ENCODE measurements at places on chromosomes 7 and 10.

- H3K4me3 ChIP-seq, result no peak overlapping the region
- DNase-seq, result no peak
- no peaks in the 10 kb centered on the region for H3K36me3 ChIP-seq
- H3K4me1 ChIP-seq, result peaks cover 59% of the 10 kb centered on the region
- H3K27me3 ChIP-seq, result no peaks in the 10 kb centered on the region
Observed at GRCh38 chr10:19947656-19948055, 131.4 kb downstream of the PLXDC2 start.

- peaks cover 12% of the 10 kb centered on the region for H3K36me3 ChIP-seq
- H3K27me3 ChIP-seq, result no peaks in the 10 kb centered on the region
- H3K27ac ChIP-seq, result peak overlapping the region; percentile 95
- peak overlapping the region; percentile 50 for H3K4me3 ChIP-seq
- peaks cover 67% of the 10 kb centered on the region for H3K4me1 ChIP-seq
- DNase-seq, result no peak
Observed at GRCh38 chr10:44981172-44982113, 2.8 kb upstream of the DEPP1 start.

GRCh38 chr10:120588311-120588710, 131.3 kb downstream of the PLPP4 start:
- no peaks in the 10 kb centered on the region for H3K27me3 ChIP-seq
- H3K36me3 ChIP-seq, result no peaks in the 10 kb centered on the region
- no peaks in the 10 kb centered on the region for H3K4me1 ChIP-seq

GRCh38 chr7:131365838-131366237, 38.2 kb downstream of the MKLN1 start:
- no peaks in the 10 kb centered on the region for H3K27me3 ChIP-seq
- no peak overlapping the region for H3K27ac ChIP-seq
- H3K4me3 ChIP-seq, result no peak overlapping the region
- H3K36me3 ChIP-seq, result no peaks in the 10 kb centered on the region

GRCh38 chr10:88592381-88592780, 5.8 kb downstream of the LIPJ start:
- H3K27ac ChIP-seq, result no peak overlapping the region
- H3K36me3 ChIP-seq, result no peaks in the 10 kb centered on the region
- DNase-seq, result no peak
- no peaks in the 10 kb centered on the region for H3K27me3 ChIP-seq

DNA sequence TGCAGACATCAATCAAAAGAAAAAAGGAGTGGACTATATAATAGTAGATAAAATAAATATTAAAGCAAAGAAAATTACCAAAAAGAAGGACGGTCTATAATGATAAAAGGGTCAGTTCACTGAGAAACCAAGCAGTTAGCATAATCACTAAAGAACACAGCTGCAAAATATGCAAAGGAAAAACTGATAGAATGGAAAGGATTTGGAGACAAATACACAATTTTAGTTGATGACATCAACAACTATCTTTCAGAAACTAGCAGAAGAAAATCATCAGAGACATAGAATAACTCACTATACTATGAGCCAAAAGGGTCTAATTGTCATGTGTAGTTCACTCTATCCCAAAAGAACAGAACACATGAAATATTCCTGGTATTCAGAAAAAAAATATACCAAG, 316.4 kb upstream of the IGFBP3 start:
- no peak for DNase-seq
- no peaks in the 10 kb centered on the region for H3K36me3 ChIP-seq
- no peaks in the 10 kb centered on the region for H3K27me3 ChIP-seq
- H3K4me3 ChIP-seq, result no peak overlapping the region
- H3K27ac ChIP-seq, result no peak overlapping the region

GRCh38 chr10:72407471-72407870, 52.8 kb upstream of the DNAJB12 start:
- no peaks in the 10 kb centered on the region for H3K36me3 ChIP-seq
- H3K27me3 ChIP-seq, result no peaks in the 10 kb centered on the region
- no peaks in the 10 kb centered on the region for H3K4me1 ChIP-seq
- no peak overlapping the region for H3K4me3 ChIP-seq
- H3K27ac ChIP-seq, result no peak overlapping the region
- no peak for DNase-seq

DNA sequence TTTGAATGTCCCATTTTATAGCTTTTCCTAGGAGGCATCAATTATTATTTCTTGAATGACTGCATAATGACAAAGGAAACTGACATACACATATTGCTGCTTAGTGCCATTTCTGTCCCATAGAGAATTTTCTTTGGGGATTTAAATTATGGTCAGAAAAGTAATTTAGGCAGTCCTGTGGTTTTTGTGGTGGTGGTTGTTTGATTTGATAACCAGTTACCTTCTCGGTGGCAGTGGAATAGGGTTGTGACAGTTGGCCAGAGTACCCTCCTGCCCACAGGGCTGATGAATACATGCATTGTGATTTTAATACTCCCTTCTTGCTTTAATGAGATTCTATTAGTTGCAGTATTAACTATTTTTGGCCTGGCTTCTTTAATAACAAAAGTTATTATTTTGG, 6.6 kb upstream of the SGCE start:
- H3K27ac ChIP-seq, result no peak overlapping the region
- no peaks in the 10 kb centered on the region for H3K27me3 ChIP-seq
- H3K4me1 ChIP-seq, result no peaks in the 10 kb centered on the region
- H3K36me3 ChIP-seq, result no peaks in the 10 kb centered on the region

DNA sequence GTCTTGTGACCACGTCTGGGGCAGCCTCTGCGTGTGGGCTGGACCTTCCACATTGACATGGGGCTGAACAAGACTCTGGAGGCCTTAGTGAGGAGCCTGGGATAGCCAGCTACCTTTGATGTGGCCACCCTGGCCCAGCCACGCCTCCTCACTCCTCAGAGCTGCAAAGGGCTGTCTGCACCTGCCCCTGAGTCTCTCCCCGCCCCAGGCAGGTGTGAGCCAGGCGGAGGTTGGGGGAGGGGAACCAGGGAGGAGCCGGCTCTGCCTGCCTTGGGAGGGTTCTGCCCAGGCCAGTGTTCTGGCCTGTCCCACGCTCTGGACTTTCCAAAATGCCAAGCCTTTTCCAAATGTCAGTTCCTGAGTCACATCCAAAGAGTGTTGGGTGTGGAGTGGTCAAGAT, 72.2 kb downstream of the GTF2IRD1 start:
- no peaks in the 10 kb centered on the region for H3K4me1 ChIP-seq
- H3K4me3 ChIP-seq, result no peak overlapping the region
- H3K27ac ChIP-seq, result no peak overlapping the region
- no peaks in the 10 kb centered on the region for H3K36me3 ChIP-seq

DNA sequence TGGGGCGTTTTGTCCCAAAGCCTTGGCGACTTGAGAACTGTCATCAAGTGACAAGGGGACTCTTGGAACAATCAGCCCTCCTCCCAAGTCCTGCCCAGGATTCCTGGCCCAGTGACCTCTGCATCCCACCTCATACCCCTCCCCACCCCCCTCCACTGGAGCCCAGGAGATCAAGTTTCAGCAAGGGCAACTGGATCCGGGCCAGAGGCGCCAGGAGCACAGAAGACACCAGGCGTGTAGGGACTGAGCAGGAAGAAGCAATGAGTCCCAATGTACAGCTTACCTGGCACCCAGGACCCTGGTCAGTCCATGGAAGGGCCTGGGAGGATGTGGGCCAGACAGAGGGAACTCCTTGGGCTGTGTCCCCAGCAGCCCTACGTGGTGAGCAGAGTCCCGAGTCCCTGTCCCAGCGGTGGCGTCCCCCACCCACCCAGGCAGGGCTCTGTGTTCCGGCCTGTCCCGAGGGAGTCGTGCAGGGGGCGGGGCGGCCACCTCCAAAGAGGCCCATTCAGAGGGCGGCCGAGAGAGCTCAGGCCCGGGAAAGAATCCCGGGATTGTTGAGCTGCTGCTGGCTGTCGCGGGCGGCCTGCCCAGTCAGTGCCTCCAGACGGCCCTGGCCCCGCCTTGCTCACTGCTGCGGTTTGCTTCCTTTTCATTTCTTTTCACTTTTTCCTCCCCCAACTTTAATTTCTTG, 254.1 kb downstream of the TNS3 start:
- peak overlapping the region; percentile 85 for H3K27ac ChIP-seq
- peak; percentile 56 for DNase-seq
- H3K27me3 ChIP-seq, result no peaks in the 10 kb centered on the region
- H3K4me3 ChIP-seq, result peak overlapping the region; percentile 35
- H3K36me3 ChIP-seq, result no peaks in the 10 kb centered on the region

GRCh38 chr10:30788307-30788706, 158.8 kb upstream of the LYZL2 start:
- H3K27ac ChIP-seq, result peak overlapping the region; percentile 24
- H3K27me3 ChIP-seq, result no peaks in the 10 kb centered on the region
- DNase-seq, result no peak
- no peak overlapping the region for H3K4me3 ChIP-seq
- no peaks in the 10 kb centered on the region for H3K36me3 ChIP-seq
- peaks cover 6% of the 10 kb centered on the region for H3K4me1 ChIP-seq

GRCh38 chr7:108330227-108330626, 126.0 kb downstream of the NRCAM start:
- no peaks in the 10 kb centered on the region for H3K36me3 ChIP-seq
- no peak for DNase-seq
- no peaks in the 10 kb centered on the region for H3K27me3 ChIP-seq
- H3K27ac ChIP-seq, result no peak overlapping the region
- H3K4me3 ChIP-seq, result no peak overlapping the region

- no peaks in the 10 kb centered on the region for H3K36me3 ChIP-seq
- H3K4me1 ChIP-seq, result peaks cover 15% of the 10 kb centered on the region
- no peaks in the 10 kb centered on the region for H3K27me3 ChIP-seq
- H3K4me3 ChIP-seq, result no peak overlapping the region
Observed at GRCh38 chr10:125029584-125030242, 87.8 kb downstream of the ZRANB1 start.

GRCh38 chr7:69019437-69019836, 578.8 kb upstream of the AUTS2 start:
- no peak overlapping the region for H3K4me3 ChIP-seq
- DNase-seq, result no peak
- no peaks in the 10 kb centered on the region for H3K27me3 ChIP-seq
- no peaks in the 10 kb centered on the region for H3K4me1 ChIP-seq
- H3K27ac ChIP-seq, result no peak overlapping the region

DNA sequence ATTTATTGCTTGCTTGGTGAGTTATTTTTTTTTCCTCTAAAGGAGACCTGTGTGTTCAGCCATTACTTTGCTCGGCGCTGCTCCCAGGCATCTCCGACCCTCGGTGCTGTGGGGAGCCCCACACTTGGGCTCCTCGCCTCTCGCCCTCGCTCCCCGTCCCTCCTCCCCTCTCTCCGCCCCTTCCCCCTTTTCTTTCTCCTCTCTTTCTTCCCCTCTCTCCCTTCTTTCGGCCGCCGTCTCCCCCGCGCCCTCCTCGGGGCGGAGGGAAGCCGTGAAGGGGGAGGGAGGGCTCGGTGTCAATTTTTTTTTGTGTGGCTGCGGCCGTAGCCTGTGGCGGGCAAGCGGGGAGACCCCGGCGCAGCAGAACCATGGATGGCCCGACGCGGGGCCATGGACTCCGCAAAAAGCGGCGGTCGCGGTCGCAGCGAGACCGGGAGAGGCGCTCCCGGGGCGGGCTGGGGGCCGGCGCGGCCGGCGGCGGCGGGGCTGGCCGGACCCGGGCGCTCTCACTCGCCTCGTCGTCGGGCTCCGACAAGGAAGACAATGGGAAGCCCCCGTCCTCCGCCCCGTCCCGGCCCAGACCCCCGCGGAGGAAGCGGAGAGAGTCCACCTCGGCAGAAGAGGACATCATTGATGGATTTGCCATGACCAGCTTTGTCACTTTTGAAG, 1.1 kb downstream of the AUTS2 start:
- peaks cover 11% of the 10 kb centered on the region for H3K4me1 ChIP-seq
- H3K4me3 ChIP-seq, result peak overlapping the region; percentile 98
- H3K36me3 ChIP-seq, result no peaks in the 10 kb centered on the region
- DNase-seq, result no peak

DNA sequence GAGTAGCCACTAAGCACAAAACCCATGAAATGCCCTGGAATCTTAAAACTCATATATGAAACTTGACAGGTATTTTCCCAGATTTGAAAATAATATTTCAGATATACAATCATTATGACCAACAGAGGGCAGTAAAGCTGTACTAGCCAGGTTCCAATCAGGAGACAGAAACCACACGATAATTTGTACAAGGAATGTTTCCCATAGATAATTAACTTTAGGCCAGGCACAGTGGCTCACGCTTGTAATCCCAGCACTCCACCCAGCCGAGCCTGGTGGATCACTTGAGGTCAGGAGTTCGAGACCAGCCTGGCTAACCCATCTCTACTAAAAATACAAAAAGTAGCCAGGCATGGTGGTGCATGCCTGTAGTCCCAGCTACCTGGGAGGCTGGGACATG, 31.0 kb upstream of the NUB1 start:
- no peak for DNase-seq
- no peak overlapping the region for H3K27ac ChIP-seq
- H3K36me3 ChIP-seq, result no peaks in the 10 kb centered on the region
- H3K4me3 ChIP-seq, result no peak overlapping the region
- H3K4me1 ChIP-seq, result peaks cover 2% of the 10 kb centered on the region

GRCh38 chr7:132410861-132411541, 165.3 kb downstream of the PLXNA4 start:
- H3K4me1 ChIP-seq, result peaks cover 6% of the 10 kb centered on the region
- DNase-seq, result no peak
- no peak overlapping the region for H3K27ac ChIP-seq
- no peaks in the 10 kb centered on the region for H3K36me3 ChIP-seq
- no peaks in the 10 kb centered on the region for H3K27me3 ChIP-seq

GRCh38 chr10:11142777-11143176, 125.1 kb downstream of the CELF2 start:
- DNase-seq, result no peak
- peaks cover 53% of the 10 kb centered on the region for H3K4me1 ChIP-seq
- no peak overlapping the region for H3K27ac ChIP-seq
- no peaks in the 10 kb centered on the region for H3K27me3 ChIP-seq

DNA sequence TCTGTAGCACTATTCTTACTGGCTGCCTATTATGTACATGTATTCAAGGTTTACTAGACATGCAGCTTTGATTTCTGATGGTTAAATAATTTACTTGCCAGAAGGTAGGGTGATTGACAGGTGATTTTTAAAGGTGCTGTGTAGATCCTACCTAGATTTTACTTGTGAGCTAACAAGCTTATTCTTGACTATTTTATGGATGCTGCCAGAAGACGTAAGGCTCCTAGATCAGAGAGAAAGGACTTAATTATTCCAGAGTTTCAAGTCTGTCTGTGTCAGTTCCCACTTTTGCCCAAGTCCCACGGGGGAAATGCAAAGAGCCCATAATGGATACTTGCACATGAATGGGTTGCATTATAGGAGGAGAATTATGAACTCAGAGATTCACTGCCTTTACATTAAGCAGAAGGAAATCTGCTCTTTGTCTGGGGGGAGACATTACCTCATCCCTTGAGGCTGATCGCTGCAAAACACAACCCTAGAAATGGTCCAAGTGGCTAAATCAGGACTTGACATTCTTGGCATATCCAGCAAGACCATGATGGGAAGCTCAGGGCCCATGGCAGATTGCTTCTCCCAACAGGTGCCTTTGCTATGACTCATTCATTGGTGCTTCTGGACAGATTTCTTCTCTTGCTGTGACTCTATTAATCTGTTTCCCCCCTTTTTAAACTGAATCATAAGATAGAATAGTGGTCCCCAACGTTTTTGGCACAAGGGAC, 32.1 kb downstream of the GPR158 start:
- H3K4me3 ChIP-seq, result no peak overlapping the region
- no peaks in the 10 kb centered on the region for H3K4me1 ChIP-seq
- H3K36me3 ChIP-seq, result no peaks in the 10 kb centered on the region
- no peak overlapping the region for H3K27ac ChIP-seq
- DNase-seq, result no peak
- no peaks in the 10 kb centered on the region for H3K27me3 ChIP-seq

GRCh38 chr10:113978802-113979201, 64.9 kb upstream of the ADRB1 start:
- H3K4me1 ChIP-seq, result no peaks in the 10 kb centered on the region
- H3K4me3 ChIP-seq, result no peak overlapping the region
- no peaks in the 10 kb centered on the region for H3K27me3 ChIP-seq
- H3K27ac ChIP-seq, result no peak overlapping the region
- no peaks in the 10 kb centered on the region for H3K36me3 ChIP-seq
- DNase-seq, result no peak
